ENCODE measurements at places on chromosomes 1 and 21. TPM values are rescaled to one million over a fixed set of nuclear protein-coding genes. Genes with fewer than 3 reads are reported as not detected.

Gene NBPF10
- polyA plus RNA-seq, result 0.10 TPM

DNA sequence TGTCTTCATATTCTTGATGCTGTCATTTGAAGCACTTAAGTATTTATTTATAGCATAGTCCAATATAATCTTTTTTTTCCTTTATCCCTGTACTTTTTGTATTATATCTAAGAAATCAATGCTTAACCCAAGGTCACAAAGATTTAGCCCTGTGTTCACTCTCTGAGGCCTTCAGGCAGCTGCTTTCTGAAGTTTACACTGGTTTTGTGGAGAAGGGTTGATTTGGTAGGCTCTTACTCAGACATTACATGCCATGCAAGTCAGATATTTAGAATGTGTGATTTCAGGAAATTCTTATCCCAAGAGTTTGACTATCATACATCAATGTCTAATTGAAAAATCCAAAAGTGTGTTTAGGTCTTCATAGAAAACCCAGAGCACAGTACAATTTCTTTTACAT, 56.3 kb downstream of the PALMD start:
- DNase-seq, result no peak
- no peaks in the 10 kb centered on the region for H3K36me3 ChIP-seq
- no peak overlapping the region for H3K4me3 ChIP-seq
- H3K4me1 ChIP-seq, result peaks cover 1% of the 10 kb centered on the region
- peaks cover 37% of the 10 kb centered on the region for H3K27me3 ChIP-seq

DNA sequence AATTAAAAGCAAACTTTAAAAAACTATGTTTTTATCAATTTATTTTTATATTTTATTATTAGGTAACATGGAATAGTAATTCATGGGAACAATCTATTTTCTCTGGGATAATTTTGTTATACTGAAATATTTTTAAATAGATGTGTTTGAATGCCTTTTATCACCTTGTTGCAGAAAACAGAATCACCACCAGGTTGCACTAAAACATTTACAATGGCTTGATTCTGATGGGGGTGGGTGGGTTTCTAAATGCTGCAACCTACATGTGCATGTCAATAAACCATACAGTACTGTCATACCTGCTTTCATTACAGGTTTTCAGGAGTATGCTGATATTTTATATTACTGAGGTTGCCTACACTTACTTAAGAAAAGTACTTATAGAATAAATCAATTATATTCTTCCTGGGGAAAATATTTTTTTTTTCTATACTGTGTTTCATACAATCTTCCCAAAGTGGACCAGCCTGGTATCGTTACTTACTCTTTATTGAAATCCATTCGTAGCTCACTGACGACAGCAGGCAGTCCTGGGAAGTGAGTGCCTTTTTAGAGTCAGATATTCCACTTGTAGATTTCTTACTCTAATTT, 132.8 kb downstream of the PTPRC start:
- H3K4me1 ChIP-seq, result peaks cover 7% of the 10 kb centered on the region
- H3K4me3 ChIP-seq, result no peak overlapping the region
- no peak overlapping the region for H3K27ac ChIP-seq
- peaks cover 3% of the 10 kb centered on the region for H3K27me3 ChIP-seq
- no peak for DNase-seq

DNA sequence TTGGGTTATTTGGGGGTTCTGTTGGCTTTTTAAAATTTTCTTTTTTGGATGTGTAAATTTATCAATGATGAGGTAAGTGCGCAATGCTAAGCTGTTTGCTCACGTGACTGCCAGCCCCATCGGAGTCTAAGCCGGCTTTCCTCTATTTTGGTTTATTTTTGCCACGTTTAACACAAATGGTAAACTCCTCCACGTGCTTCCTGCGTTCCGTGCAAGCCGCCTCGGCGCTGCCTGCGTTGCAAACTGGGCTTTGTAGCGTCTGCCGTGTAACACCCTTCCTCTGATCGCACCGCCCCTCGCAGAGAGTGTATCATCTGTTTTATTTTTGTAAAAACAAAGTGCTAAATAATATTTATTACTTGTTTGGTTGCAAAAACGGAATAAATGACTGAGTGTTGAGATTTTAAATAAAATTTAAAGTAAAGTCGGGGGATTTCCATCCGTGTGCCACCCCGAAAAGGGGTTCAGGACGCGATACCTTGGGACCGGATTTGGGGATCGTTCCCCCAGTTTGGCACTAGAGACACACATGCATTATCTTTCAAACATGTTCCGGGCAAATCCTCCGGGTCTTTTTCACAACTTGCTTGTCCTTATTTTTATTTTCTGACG, 3.1 kb downstream of the OLIG2 start:
- DNase-seq, result peak; percentile 17
- H3K27ac ChIP-seq, result no peak overlapping the region
- H3K4me1 ChIP-seq, result peaks cover 41% of the 10 kb centered on the region
- no peaks in the 10 kb centered on the region for H3K36me3 ChIP-seq
- H3K4me3 ChIP-seq, result peak overlapping the region; percentile 80

Gene LCE1F
- not detected for polyA plus RNA-seq

DNA sequence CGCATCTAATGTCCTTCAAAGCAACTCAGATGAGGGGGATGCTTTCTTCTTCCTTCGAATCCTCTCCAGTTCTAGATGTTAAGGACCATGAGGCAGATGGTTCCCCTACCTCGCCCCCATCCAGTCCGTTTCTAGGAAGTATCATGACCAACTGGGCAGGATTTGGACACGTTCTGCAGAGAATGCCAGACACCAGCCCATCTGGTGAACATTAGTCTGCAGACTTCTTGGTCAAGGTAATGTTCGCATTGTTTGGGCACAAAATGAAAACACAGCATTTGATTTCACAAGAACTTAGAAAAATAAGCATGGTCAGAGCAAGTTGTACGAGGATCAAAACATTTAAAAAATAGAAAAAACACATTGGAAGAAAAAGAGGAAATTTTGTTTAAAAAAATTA, 25.4 kb upstream of the ADARB1 start:
- no peak overlapping the region for H3K27ac ChIP-seq
- H3K27me3 ChIP-seq, result peaks cover 8% of the 10 kb centered on the region
- no peak for DNase-seq
- no peak overlapping the region for H3K4me3 ChIP-seq
- H3K4me1 ChIP-seq, result no peaks in the 10 kb centered on the region
- no peaks in the 10 kb centered on the region for H3K36me3 ChIP-seq

- no peaks in the 10 kb centered on the region for H3K27me3 ChIP-seq
- H3K4me1 ChIP-seq, result peaks cover 73% of the 10 kb centered on the region
- no peaks in the 10 kb centered on the region for H3K36me3 ChIP-seq
- H3K4me3 ChIP-seq, result no peak overlapping the region
- H3K27ac ChIP-seq, result peak overlapping the region; percentile 13
Observed at GRCh38 chr1:39189592-39190041, 14.9 kb upstream of the MACF1 start.

Gene SEMA4A
- 0.16 TPM for polyA plus RNA-seq

DNA sequence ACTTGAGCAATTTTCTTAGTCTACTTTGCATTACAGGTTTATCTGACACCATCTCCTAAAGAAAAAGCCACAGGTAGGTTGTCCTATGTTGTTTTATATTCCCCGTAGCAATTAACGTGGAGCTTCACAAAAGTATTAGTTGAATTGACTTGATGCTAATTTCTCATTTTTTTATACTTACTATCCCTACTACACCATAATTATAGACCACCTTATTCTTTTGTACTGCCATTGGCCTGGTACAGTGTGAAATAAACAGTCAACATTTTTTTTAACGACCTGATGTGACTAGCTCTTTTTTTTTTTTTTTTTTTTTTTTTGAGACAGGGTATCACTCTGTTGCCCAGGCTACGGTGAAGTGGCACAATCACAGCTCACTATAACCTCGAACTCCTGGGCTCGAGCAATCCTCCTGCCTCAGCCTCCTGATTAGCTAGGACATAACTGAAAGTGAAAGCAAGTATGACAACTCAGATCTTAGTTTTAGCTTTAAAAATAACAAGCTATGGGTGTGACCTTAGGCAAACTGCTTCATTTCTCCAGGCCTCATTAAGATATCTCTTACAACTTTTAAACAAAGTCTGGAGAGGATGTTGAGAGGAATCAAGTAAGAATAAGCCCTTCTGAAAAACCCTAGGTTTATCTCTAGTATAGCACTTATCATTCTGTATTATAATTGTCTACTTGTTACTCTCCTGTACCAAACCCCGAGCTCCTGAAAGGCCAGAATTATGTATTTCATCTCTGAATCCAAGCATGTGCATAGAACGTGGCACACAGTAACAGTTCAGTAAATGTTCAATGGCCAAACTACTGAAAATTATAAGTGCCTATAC, 49.5 kb downstream of the LUZP1 start:
- H3K4me3 ChIP-seq, result peak overlapping the region; percentile 69
- peaks cover 80% of the 10 kb centered on the region for H3K4me1 ChIP-seq
- no peaks in the 10 kb centered on the region for H3K36me3 ChIP-seq

Gene PDZK1
- 0.24 TPM for polyA plus RNA-seq

DNA sequence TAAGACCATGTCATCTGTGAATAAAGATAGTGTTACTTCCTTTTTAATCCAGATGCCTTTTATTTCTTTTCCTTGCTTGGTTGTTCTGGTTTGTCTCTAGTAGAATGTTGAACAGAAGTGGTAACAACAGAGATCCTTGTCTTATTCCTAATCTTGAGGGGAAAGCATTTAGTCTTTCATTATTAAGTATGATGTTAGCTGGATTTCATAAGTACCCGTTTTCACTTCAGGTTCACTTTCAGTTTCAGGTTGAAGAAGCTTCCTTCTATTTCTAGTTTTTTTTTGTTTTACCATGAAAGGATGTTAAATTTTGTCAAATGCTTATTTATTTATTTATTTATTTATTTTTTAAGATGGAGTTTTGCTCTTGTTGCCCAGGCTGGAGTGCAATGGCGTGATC, 22.3 kb upstream of the AGPAT3 start:
- peaks cover 5% of the 10 kb centered on the region for H3K4me1 ChIP-seq
- H3K36me3 ChIP-seq, result no peaks in the 10 kb centered on the region
- peaks cover 6% of the 10 kb centered on the region for H3K27me3 ChIP-seq
- peak overlapping the region; percentile 72 for H3K27ac ChIP-seq
- peak overlapping the region; percentile 43 for H3K4me3 ChIP-seq

DNA sequence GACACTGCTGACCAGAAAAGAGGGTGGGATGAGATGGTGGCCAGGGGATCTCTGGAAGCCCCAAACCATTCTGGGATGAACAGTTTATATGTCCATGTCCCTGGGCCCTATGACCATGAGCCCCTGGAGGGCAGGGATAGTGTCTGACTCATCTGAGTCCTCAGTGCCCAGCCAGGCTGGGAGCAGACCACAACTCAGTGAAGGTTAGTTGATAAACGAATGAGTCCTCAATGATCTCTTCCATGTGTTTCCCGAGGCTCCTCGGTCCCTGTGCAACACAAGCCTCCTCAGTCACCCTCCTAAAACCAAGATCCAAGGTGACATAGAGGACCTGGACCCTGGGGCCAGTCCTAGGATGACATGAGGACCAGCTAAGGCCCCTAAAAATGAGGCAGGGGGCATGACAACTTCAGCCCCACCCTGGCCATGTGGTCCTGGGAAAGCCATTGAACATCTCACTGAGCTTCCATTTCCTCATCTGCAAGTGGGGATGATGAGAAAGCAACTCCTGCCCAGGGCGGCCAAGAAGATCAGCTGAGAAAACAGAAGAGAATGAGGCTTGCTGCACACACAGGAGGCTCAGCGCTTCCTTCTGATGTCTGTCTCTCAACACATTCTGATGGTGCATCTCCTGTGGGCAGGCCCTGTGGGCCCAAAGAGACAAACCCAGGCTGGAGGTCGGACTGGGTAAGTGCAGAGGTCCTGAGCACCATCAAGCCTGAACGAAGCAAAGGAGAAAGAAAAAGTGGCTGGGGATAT, 86.3 kb downstream of the GLIS1 start:
- no peaks in the 10 kb centered on the region for H3K4me1 ChIP-seq
- no peak overlapping the region for H3K27ac ChIP-seq
- H3K36me3 ChIP-seq, result no peaks in the 10 kb centered on the region
- DNase-seq, result no peak
- no peak overlapping the region for H3K4me3 ChIP-seq

DNA sequence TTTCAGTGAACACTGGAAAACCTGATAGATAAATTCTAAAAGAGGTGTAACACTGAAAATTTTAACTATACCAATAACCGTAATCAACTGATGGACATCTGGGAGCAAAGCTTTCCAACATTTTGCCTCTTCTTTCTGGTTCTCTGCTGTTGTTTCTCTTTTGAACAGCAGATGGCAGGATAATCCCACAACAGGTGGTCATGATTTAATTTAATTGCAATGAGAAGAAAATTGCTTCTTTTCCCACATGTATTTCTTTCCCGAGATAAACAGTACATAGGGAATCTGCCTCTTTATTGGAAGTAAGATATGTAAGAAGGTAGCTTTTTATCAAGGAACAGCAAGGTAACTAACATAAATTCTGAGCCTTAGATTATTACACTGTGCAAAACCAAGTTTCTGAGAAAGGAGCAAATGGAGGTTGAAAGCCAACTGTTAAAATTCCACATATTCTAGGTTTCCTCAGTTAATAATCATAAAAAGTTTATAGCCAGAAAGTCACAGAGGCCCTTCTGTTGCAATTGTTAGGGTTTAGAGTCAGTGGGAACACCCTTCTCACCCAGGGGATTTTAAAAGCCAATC, 72.9 kb downstream of the RPS6KA1 start:
- DNase-seq, result peak; percentile 18
- no peaks in the 10 kb centered on the region for H3K27me3 ChIP-seq
- H3K4me1 ChIP-seq, result peaks cover 15% of the 10 kb centered on the region
- no peak overlapping the region for H3K4me3 ChIP-seq
- no peaks in the 10 kb centered on the region for H3K36me3 ChIP-seq

Gene LPAR3
- polyA plus RNA-seq, result 1.7 TPM

Gene SPRR2E
- not detected for polyA plus RNA-seq

Gene NMNAT1
- polyA plus RNA-seq, result 3.4 TPM

Gene CYYR1
- not detected for polyA plus RNA-seq

Gene AKNAD1
- not detected for polyA plus RNA-seq

- no peaks in the 10 kb centered on the region for H3K27me3 ChIP-seq
- no peaks in the 10 kb centered on the region for H3K4me1 ChIP-seq
- H3K36me3 ChIP-seq, result no peaks in the 10 kb centered on the region
- no peak overlapping the region for H3K27ac ChIP-seq
- H3K4me3 ChIP-seq, result no peak overlapping the region
Observed at GRCh38 chr1:117177376-117177775, 33.4 kb downstream of the VTCN1 start.

GRCh38 chr1:18752409-18752808, 107.1 kb downstream of the TAS1R2 start:
- H3K4me1 ChIP-seq, result no peaks in the 10 kb centered on the region
- peaks cover 24% of the 10 kb centered on the region for H3K27me3 ChIP-seq
- no peak overlapping the region for H3K27ac ChIP-seq

- peak overlapping the region; percentile 49 for H3K4me3 ChIP-seq
- H3K27ac ChIP-seq, result no peak overlapping the region
- DNase-seq, result no peak
Observed at GRCh38 chr1:44472620-44473525, 67.8 kb downstream of the RNF220 start.

DNA sequence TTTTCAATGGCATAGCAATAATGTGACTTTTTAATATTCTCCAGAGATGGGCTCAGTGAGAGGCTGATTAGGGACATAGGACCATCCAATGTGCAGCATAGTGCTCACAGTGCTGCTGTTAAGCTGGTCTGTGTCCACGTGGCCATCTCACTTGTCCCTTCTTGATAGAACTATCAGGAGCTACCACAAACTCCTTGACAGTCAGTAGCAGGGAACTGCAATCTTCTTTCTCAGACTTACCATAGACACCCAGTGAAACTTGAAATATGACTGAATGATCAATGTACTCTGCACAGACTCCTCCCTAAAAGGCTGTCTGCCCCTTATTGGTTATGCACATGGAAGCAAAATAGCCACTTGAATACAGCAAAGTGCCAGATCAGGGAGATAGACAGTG, 64.5 kb upstream of the WARS2 start:
- H3K27ac ChIP-seq, result no peak overlapping the region
- H3K4me1 ChIP-seq, result no peaks in the 10 kb centered on the region
- DNase-seq, result no peak
- H3K4me3 ChIP-seq, result no peak overlapping the region
- H3K27me3 ChIP-seq, result no peaks in the 10 kb centered on the region

All from naive thymus-derived CD8-positive, alpha-beta T cell (primary cell).